ENCODE measurements at places on chromosomes 7 and 10. TPM values are rescaled to one million over a fixed set of nuclear protein-coding genes. Genes with fewer than 3 reads are reported as not detected.
A peak's percentile ranks its signal among the peaks of the same experiment; 100 is the strongest.

GRCh38 chr10:7329219-7329618 is 81.6 kb downstream of the SFMBT2 start:
- H3K36me3 ChIP-seq: no peaks in the 10 kb centered on the region
- H3K4me3 ChIP-seq: no peak overlapping the region
- H3K27me3 ChIP-seq: no peaks in the 10 kb centered on the region
- H3K4me1 ChIP-seq: no peaks in the 10 kb centered on the region

GRCh38 chr7:106560482-106560881 is 100.5 kb downstream of the CCDC71L start:
- no peaks in the 10 kb centered on the region for H3K36me3 ChIP-seq
- H3K27ac ChIP-seq: no peak overlapping the region
- no peak overlapping the region for H3K4me3 ChIP-seq
- no peak for DNase-seq

GRCh38 chr7:112159351-112159750 is 46.8 kb downstream of the DOCK4 start:
- H3K4me3 ChIP-seq: no peak overlapping the region
- H3K4me1 ChIP-seq: no peaks in the 10 kb centered on the region
- H3K27me3 ChIP-seq: no peaks in the 10 kb centered on the region
- no peak for DNase-seq
- H3K36me3 ChIP-seq: no peaks in the 10 kb centered on the region

- H3K27ac ChIP-seq: no peak overlapping the region
- DNase-seq: no peak
- H3K27me3 ChIP-seq: no peaks in the 10 kb centered on the region
- no peak overlapping the region for H3K4me3 ChIP-seq
- H3K4me1 ChIP-seq: no peaks in the 10 kb centered on the region
- H3K36me3 ChIP-seq: no peaks in the 10 kb centered on the region
Measured at GRCh38 chr10:90939116-90939515, 18.2 kb upstream of the ANKRD1 start.

GRCh38 chr7:130886438-130887135 is 152.6 kb upstream of the KLF14 start:
- peaks cover 73% of the 10 kb centered on the region for H3K36me3 ChIP-seq
- DNase-seq: no peak
- H3K27ac ChIP-seq: peak overlapping the region; percentile 100
- no peaks in the 10 kb centered on the region for H3K27me3 ChIP-seq
- H3K4me1 ChIP-seq: peaks cover 100% of the 10 kb centered on the region

The PLAU gene
- 60.3 TPM for total RNA-seq

The FAM25A gene
- 2.7 TPM for total RNA-seq

The ABCB1 gene
- 1.8 TPM for total RNA-seq
